ENCODE measurements at places on chromosomes 4 and X.

- DNase-seq = peak; percentile 14
These were observed 19.3 kb upstream of the SPIN2A start for GRCh38 chrX:57156397-57157049.

GRCh38 chr4:94462572-94462971 lies 10.8 kb downstream of the PDLIM5 start:
- DNase-seq = no peak

- DNase-seq = no peak
These were observed at the start of gene SLITRK4 for GRCh38 chrX:143635915-143636314. SLITRK4 (minus strand) TSS chrX:143636101; CDS start chrX:143631108, 4,993 bp downstream.

GRCh38 chr4:58587856-58588255 lies 1477.7 kb upstream of the IGFBP7 start:
- no peak for DNase-seq

DNA sequence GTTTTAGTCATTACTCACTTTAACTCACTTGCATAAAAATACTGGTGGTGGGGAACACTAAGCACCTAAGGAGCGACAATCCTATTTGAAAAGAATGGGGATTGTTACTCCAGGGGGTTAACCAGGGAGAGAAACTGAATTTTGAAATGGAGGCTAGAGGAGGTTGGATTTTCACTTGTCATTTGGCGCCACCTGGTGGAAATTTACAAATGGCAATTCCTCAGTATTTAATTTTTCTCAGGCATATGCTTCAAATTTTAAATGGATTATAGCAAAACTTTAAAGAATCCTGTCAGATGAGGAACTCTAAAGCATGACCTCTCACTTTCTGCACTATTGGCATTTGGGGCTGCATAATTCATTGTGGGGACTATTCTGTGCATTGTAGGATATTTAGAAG lies 2.7 kb upstream of the GEMIN8 start:
- no peak for DNase-seq

DNA sequence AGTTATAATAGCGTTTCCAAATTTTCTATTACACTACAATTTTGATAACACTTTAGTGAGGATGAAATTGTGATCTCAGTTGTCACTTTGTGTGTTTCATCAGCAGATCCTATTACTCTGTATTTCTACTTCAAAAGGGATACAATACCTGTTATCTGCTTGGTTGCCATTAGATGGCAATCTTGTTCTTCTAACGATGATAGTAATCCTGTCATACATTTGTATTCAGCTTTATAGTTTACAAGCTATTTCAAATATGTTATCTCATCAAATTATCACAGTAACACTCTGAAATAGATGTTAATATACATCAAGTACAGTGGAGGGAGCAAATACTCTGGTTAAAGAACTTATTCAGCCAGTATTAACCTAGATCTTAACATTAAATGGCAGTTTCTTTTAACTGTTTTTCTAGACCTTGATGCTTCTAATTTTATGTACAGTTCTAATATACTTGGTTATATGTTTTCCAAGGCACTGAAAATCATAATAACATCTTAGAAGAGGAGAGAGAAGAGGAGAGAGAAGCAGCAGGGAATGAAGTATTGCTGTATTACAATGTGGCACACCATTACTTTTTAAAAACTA lies 292.0 kb downstream of the CCSER1 start:
- DNase-seq = peak; percentile 37

GRCh38 chrX:153642655-153643430 lies 4.2 kb upstream of the DUSP9 start:
- DNase-seq = no peak

DNA sequence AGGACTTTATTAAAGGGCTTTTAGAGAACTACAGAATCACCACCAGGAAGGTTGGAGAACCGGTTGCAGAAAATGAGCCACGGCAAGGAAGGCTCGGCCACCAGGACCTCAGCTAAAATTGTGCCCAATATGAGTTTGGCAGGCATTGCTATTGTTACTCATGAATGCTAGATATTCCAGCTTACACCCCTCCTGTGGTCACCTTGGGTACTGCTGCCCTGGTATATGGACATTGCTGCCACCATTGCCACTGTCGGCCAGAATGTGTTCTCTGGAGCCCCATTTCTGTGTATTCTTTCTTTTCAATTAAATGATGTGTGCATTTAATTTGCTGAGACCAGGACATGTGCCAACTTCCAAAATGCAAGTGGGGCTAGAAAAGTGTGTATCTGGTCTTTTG lies 626.7 kb upstream of the BOD1L1 start:
- peak; percentile 5 for DNase-seq

DNA sequence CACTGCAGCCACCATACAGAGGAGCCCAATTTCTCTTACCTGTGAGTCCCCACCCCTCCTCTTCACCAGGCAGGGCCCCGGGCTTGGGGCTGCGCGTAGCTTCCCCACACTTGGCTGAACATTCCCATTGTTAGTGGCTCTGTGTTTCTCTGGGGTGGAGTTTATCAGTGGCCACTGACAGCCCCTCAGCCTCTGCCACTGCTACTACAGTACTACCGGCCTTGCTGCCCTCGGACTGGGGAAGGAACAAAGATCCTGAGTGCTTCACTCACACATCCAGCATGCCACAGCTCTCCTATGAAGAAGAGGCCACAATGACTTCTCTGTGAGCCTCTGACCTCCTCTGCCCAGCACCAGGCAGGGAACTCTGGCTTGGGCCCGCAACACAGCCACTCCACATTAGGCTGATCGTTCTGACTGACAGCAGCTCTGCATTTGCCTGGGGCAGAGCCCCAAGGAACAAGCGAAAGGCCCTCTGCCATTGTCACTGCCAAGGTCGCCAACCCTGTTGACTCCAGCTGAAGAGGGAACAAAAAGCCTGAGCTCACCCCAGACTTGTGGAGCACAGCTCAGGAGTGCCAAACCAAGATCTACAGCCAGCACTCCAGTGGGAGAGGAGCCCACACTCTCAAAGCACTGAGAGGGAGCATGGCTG lies 24.0 kb downstream of the ABCB7 start:
- DNase-seq = no peak

DNA sequence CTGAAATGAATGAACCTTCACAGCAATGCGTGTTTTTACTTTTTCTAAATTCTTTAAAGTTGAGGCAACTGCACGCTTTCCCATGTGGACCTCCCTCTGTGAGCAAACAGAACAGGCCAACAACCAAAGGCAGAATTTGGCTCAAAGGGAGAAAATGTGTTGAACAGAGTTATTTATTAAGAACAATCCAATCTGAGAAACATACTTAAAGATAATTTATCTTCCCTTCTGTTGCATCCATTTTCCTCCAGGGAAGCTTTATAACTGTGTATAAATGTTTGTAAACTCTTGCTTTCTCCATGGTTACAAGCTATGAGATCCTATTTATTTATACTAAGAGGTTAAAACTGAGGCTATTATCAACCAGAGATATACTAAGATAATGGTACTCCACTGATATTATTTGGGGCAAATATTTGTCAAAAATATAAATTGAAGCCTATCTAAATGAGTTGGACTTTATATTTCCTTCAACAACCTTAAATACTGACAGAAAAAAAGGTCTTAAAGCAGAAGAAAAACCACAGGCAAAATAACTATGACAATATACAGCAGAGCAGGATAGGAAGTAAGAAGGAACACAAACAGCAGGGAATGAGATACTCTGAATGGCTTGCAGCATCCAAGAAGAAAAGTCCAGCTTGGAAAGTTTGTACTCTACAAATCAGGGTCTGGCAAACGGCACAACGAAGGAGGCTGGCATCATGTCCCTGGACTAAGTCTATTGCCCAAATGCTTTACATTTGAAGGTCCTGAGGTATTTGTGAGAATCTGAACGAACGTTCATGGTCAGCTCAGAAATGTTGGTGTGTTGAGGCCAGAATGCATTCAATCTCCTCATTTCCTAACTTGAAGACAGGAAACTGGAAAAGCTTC lies 663.2 kb upstream of the INTU start:
- DNase-seq = no peak

DNA sequence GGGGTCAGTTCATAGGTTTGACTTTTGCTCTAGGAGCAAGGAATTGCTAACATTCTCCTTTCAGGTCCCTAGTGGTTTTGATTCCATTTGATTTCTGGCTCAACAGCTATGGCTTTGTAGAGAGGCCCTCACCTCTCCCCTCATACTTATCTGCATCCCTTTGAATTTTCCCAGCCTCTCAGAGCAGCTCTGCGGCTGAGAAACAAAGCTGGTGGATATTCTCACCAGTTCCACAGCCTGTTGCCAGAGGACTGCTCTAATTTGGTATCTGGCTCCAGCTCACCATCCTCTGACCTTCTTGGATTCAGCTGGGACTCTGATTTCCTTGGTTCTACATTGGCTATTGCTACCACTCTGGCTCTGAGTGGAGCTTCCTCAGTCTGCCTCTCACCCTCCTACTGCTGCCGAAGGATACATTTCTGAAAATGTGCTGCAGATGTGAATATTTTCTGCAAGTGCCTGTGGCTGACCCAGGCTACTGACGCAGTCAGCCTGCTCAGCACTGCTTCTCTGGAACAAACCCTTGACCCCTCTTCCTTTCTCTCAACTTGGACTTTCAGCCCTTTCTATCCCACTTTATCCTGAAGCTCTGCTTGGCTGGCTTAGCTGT lies 110.9 kb upstream of the ENPEP start:
- DNase-seq = no peak

DNA sequence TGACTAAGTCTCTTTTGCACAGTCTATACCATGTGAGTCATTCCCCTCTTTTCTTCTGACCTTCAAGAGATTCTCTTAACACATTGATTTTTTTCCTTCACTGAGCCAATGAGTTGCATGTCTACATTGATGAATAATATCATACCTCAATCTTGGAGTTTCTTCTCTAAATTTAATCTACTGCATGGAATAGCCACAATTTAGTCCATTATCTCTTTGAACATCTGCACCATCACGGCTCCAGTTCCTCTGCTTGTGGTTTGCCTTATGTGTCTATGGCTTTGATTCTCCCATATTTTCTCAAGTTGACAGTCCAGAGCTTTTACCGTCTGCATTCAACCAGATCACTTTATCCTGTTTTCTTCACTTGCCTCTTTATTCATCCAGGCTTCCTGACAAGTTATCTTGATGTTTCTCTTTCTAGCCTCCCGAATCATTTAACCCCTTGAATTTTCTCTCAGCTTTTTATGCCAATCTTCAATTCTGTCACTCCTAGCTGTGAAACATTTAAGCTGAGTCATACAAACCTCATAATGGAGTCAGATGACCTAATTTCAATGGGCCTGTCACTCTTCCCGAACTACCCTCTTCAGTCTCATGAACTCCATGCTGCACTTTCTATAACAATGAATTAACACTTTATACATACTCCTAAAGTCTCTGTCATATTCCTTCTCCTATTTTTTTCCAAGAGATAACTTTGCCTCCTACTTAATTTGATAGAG lies 222.3 kb downstream of the CPE start:
- no peak for DNase-seq

DNA sequence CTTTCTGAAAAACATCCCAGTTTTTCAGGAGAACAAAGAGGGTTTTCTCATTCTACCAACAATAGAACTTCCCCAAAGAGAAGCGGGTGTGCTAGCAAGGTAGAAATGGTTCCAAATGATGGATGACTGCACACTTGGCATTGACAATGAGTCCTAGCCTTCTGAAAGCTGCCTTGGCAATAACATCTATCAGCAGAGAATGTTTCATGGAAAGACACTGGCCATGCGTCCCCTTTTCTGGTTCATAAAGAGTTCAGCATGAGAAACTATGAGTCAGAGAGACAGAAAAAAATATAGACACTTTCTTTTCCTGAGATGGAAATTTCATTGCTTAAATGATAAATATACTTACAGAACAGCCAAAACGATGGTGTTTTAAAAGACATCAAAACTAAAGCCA lies 236.9 kb upstream of the PRKX start:
- DNase-seq = no peak

DNA sequence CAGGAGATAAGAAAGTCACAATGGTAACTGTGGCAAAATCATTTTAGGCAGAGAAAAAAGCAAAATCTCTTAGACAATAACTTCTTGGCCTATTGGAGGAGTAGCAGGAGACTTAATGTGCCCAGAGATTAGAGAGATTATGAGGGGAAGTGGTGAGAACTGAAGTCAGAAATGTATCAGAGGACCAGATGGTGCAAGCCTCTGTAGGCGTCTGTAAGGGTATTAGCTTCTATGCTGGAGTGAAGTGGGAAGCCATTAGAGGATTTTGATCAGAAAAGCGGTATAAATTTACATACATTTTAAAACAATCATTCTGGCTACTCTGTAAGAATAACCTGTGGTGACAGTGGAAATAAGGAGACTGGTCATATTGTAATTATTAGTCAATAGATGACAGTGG lies 236.7 kb downstream of the FAT4 start:
- DNase-seq = no peak

- peak; percentile 3 for DNase-seq
These were observed 440.9 kb downstream of the MID1IP1 start for GRCh38 chrX:39242187-39242586.

- DNase-seq = no peak
These were observed 6.9 kb downstream of the KLHL8 start for GRCh38 chr4:87213421-87214075.

- DNase-seq = no peak
These were observed 156.5 kb downstream of the NHS start for GRCh38 chrX:17531500-17531899.

- no peak for DNase-seq
These were observed 932.1 kb upstream of the LCORL start for GRCh38 chr4:18953613-18954012.

- no peak for DNase-seq
These were observed 1800.8 kb upstream of the PCDH10 start for GRCh38 chr4:131348263-131348662.

GRCh38 chr4:106048250-106048971 lies 153.1 kb downstream of the NPNT start:
- DNase-seq = no peak

GRCh38 chr4:18180892-18181291 lies 159.3 kb upstream of the LCORL start:
- no peak for DNase-seq

Data from glomerular endothelial cell (primary cell).